ENCODE measurements at places on chromosomes 1 and 21.

DNA sequence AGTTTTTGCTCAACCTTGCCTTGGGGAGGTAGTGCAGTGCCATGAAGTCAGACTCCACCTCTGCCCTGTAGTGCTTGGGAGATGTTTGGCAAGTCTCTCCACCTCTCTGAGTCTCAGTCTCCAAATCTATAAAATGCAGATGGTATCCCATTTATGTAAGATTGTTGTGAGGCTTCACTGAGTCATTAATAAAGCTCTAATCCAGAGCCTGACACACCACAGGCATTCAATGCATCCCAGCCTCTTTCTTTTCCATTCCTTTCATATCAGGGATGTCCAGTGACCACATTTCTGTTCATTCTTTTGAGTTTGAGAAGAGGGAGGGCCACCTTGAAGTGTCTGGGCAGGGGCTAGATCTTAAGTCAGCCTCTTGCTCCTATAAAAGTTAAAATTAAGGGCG, 37.6 kb upstream of the LMO4 start:
- peaks cover 3% of the 10 kb centered on the region for H3K27me3 ChIP-seq
- H3K27ac ChIP-seq = no peak overlapping the region
- H3K4me3 ChIP-seq = no peak overlapping the region
- no peak for DNase-seq
- no peaks in the 10 kb centered on the region for H3K4me1 ChIP-seq

DNA sequence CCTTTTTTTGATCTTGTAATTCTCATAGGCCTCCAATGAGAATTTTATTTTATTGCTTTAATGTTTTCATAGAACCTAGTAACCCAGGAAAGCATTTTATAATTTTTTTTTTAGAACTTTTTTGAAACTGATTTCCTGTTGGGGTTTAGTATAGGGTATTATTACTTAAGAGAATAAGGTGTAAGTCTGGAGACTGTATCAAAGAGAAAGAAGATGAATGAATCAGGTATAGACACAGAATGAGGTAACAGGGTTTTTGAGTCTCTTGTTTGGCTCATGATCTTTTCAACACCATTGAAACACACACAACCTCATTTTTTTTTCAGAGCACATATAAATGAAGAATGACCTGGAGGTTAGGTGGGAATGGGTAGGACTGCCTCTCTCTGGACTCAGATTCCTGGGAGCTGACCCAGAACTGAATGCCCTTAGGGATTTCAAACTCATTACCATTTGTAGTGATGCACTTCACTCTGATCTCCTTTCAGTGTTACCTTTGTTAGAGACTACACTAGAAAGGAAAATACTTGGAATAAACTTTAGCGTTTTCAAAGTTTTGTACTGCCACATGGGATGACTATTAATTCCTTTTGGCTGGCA, 51.0 kb downstream of the EPB41 start:
- H3K27ac ChIP-seq = no peak overlapping the region
- peaks cover 9% of the 10 kb centered on the region for H3K36me3 ChIP-seq
- no peak for DNase-seq
- no peak overlapping the region for H3K4me3 ChIP-seq

DNA sequence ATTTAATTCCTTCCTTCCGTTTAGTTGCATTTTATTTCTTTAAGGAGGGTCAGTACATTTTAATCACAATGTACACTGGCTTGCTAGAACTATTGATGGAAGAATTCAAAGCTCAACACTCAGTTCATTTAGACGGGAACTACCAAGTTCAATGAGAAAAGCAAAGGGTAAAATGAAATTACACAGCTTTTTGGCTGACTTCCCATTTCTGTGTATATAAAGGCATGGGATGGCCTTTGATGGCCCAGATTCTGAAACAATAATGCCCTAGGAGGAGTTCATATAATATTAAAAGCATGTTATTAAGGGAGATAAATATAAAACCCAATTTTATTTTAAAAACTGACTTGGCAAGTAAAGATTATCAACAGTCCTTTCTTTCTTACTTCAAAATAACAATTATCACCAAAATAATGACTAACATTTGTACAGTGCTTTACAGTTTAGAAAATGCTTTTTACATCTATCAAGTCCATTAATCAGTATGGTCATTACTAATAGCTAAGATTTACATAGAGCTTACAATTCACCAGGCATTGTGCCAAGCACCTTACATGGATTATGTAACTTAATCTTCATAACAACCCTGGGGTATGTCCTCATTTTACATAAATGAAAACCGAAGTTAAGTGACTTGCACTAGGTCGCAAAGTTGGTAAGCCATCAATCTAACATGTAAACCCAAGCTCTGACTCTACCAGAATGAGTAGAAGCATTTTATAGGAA, 402.4 kb downstream of the OMA1 start:
- DNase-seq = no peak
- no peaks in the 10 kb centered on the region for H3K36me3 ChIP-seq
- no peaks in the 10 kb centered on the region for H3K27me3 ChIP-seq
- H3K27ac ChIP-seq = no peak overlapping the region
- H3K4me3 ChIP-seq = no peak overlapping the region

- H3K4me1 ChIP-seq = no peaks in the 10 kb centered on the region
- H3K27me3 ChIP-seq = no peaks in the 10 kb centered on the region
- H3K36me3 ChIP-seq = no peaks in the 10 kb centered on the region
- no peak overlapping the region for H3K4me3 ChIP-seq
- DNase-seq = no peak
These were observed 35.0 kb downstream of the GIPC2 start for GRCh38 chr1:78080767-78081166.

DNA sequence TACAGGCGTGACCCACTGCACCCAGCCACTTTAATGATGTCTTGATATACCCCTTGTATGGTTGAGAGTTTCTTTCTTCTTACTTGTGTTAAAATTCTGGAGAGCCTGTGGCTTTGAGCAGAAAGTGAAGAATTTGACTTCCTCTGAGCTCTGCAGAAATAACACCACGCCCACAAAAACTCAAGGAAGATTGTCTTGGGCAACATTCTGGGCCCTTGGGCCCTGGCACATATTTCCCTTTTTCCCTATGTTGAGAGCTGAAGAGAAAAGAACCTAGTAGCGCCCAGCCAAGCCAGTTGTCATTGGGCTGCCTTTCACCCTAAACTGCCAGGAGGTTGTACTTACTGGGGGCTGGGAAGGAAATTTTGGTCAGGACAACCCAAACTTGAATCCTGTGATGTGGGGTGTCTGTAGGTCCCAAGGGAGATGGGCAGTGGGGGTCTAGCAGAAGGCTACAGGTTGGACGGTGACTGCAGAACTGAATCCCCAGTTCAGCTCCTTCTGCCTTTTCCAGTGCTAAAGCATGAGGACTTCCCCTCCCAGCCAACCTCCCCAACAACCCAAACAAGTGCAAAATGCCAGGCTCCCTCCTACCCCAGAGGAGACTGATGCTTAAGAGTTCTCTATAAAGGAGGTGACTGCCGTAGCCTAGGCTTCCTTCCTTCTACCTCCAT, 11.7 kb upstream of the SNAPIN start:
- H3K4me1 ChIP-seq = peaks cover 14% of the 10 kb centered on the region
- no peaks in the 10 kb centered on the region for H3K27me3 ChIP-seq
- H3K36me3 ChIP-seq = peaks cover 54% of the 10 kb centered on the region
- DNase-seq = no peak
- H3K27ac ChIP-seq = no peak overlapping the region

- H3K27ac ChIP-seq = no peak overlapping the region
- no peaks in the 10 kb centered on the region for H3K27me3 ChIP-seq
- no peaks in the 10 kb centered on the region for H3K4me1 ChIP-seq
- no peak overlapping the region for H3K4me3 ChIP-seq
- H3K36me3 ChIP-seq = peaks cover 11% of the 10 kb centered on the region
These were observed 143.5 kb downstream of the PEX14 start for GRCh38 chr1:10617931-10618885.

DNA sequence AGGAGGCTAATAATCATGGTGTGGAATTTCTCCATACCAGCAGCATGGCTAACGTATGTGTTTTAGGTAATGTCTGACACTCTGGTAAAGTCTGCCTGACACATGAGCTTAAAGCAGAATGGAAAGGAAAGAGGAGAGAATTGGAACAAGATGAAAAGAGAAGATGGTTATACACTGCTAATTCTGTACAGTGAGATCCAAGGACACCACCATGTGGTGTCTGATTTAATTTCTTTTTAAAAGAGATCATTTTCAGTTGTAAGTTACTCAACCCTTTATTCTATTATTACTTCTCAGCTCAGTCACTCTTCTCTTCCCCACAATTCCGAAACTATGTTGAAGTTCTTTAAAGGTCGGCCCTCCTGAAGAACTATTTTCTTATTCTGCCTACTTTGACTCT, 15.6 kb downstream of the PRKAB2 start:
- no peak overlapping the region for H3K27ac ChIP-seq
- H3K4me3 ChIP-seq = no peak overlapping the region
- peaks cover 33% of the 10 kb centered on the region for H3K36me3 ChIP-seq
- no peaks in the 10 kb centered on the region for H3K4me1 ChIP-seq
- no peak for DNase-seq

DNA sequence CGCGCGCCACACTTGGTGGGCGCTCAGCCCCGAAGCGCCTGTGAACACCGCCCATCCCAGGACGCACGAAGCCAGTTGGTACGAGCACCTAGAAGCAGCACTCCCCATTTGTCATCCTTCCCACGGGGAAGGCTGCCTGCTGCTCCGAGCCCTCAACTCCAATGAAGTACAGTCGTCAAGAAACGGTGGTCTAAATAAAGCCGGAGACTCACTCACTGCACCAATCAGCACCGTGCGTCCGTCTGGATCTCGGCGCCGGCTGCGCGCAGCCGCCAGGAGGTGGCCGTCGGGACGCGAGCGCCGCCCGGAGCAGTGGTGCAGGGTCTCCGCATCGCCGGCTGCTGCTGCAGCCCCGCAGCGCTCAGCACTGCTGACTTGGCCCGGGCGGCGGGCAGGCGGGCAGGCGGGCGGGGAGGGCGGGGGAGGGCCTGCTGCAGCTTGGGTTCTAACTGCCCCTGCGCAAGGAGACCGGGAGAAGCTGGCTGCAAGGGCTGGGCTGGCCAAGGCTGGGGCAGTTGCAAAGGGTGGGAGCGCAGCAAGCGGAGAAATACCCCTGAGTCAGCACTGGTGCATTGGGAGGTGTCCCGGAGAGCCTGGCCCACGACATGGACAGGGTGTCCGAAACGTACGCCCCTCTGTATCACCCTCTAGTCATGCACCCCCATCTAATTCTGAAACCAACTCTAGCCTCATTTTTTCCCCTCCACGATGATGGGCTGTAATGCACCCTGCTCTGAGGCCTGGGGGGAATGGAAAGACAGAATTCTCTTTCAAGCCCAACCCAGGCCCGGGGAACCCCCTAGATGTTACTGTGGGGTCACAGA, 35.8 kb upstream of the H6PD start:
- no peak overlapping the region for H3K27ac ChIP-seq
- peaks cover 3% of the 10 kb centered on the region for H3K4me1 ChIP-seq
- no peak overlapping the region for H3K4me3 ChIP-seq

DNA sequence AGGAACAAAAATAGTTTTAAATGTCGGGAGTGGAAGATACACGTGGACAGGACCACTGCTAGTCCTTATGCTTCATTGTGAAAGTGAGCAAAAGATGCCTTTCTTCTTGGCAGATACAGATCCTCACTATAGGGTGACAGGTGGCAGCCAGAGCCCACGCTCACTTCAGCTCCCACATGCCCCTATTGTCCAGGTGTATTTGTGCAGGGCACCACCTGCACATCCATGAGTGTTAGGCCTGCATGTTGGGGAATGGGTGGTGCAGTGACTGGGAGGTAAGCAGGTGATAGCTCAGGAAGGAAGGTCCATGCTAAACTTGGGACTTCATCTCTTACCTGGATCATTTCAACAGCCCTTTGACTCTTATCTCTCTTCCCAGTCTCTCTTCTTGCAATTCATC, 27.4 kb downstream of the SLC5A9 start:
- no peak overlapping the region for H3K27ac ChIP-seq
- H3K27me3 ChIP-seq = no peaks in the 10 kb centered on the region
- no peaks in the 10 kb centered on the region for H3K36me3 ChIP-seq

- H3K4me3 ChIP-seq = no peak overlapping the region
- H3K4me1 ChIP-seq = peaks cover 47% of the 10 kb centered on the region
- no peaks in the 10 kb centered on the region for H3K36me3 ChIP-seq
- no peak overlapping the region for H3K27ac ChIP-seq
- peak; percentile 94 for DNase-seq
- no peaks in the 10 kb centered on the region for H3K27me3 ChIP-seq
These were observed 23.8 kb downstream of the KNCN start for GRCh38 chr1:46527474-46528296.

- no peaks in the 10 kb centered on the region for H3K36me3 ChIP-seq
- no peaks in the 10 kb centered on the region for H3K27me3 ChIP-seq
- H3K4me1 ChIP-seq = no peaks in the 10 kb centered on the region
These were observed 28.9 kb downstream of the PLPPR5 start for GRCh38 chr1:98975810-98976209.

- DNase-seq = peak; percentile 56
- no peaks in the 10 kb centered on the region for H3K27me3 ChIP-seq
- H3K27ac ChIP-seq = no peak overlapping the region
- H3K36me3 ChIP-seq = no peaks in the 10 kb centered on the region
These were observed 35.7 kb downstream of the TTC39A start for GRCh38 chr1:51294566-51295184.

DNA sequence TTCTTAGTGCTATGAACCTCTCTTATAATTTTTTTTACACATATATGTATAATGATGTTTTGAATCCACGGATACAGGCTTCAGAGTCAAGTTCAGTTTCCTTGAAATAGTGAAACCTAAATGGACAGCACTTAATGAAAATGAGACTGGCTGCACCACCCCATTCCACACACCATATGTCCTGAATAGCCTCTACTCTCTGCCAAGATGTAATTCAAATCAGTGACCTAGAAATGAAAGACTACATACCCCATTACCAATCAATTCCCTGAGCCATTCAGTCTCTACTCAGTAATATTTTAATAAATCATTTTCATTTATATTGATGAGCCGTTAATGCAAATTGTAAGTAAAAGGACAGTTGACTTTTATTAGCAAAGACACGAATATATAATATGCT, 614.9 kb upstream of the TMPRSS15 start:
- no peak overlapping the region for H3K27ac ChIP-seq
- H3K4me1 ChIP-seq = no peaks in the 10 kb centered on the region
- no peak overlapping the region for H3K4me3 ChIP-seq
- H3K36me3 ChIP-seq = no peaks in the 10 kb centered on the region
- no peak for DNase-seq
- H3K27me3 ChIP-seq = no peaks in the 10 kb centered on the region

DNA sequence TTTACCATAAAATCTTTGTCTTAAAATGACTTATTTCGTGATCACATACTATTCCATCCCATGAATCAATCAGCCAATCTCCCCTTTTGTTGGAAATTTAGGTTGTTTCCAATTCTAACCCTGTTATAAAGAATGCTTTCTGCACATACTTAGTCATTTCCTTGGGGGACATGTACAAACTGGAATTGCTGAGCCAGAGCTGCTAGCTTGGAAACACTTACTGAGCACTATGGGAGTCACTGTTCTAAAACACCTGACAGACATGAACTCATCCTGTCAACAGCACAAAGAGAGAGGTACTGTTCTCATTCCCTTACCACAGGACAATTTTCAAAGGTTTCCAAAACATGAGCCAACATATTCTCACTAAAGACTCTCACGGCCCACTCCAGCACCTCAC, 32.1 kb downstream of the AK2 start:
- no peaks in the 10 kb centered on the region for H3K27me3 ChIP-seq
- H3K4me3 ChIP-seq = no peak overlapping the region
- DNase-seq = no peak
- H3K4me1 ChIP-seq = peaks cover 3% of the 10 kb centered on the region
- no peak overlapping the region for H3K27ac ChIP-seq

GRCh38 chr1:91851130-91852010, 34.6 kb downstream of the TGFBR3 start:
- no peak overlapping the region for H3K4me3 ChIP-seq
- no peaks in the 10 kb centered on the region for H3K27me3 ChIP-seq
- no peak overlapping the region for H3K27ac ChIP-seq
- peaks cover 3% of the 10 kb centered on the region for H3K4me1 ChIP-seq

- no peaks in the 10 kb centered on the region for H3K4me1 ChIP-seq
- H3K27ac ChIP-seq = no peak overlapping the region
- H3K4me3 ChIP-seq = no peak overlapping the region
- no peaks in the 10 kb centered on the region for H3K36me3 ChIP-seq
- H3K27me3 ChIP-seq = no peaks in the 10 kb centered on the region
These were observed 342.5 kb downstream of the DISC1 start for GRCh38 chr1:231969076-231969475.
